ENCODE measurements at places on chromosomes 11 and 22.

DNA sequence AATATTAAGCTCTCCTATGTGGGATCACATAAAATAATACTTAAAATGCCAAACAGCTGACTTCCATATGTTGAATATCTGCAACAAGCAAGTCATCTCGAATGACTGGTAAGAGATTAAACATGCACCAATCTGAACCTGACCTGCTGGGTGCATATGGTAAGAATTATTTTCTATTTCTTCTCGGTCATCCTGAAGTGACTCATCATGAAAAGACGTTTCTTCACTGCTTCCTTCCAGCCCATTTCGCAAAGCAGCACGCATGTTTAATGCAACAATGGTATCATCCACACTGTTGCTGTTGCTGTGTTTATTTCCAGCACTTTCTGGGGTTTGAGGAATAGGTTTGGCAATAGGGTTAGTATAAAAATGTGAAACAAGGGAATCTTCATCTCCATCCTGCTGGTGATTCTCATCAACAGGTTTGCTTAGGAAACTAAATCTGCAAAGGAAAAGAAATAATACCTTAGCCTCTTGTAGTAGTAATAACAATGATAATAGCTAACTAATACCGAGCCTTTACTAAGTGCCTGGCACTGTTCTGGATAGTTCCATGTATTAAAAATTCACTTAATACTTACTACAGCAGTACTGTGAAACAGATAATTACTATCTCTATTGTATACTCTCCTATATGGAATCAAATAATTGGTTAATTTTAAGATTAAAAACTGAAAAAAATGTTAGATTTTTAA is 52.0 kb upstream of the CHRNA10 start:
- DNase-seq, result no peak

- no peak for DNase-seq
Observed at GRCh38 chr11:6127881-6128280, 20.4 kb downstream of the OR56B4 start.

DNA sequence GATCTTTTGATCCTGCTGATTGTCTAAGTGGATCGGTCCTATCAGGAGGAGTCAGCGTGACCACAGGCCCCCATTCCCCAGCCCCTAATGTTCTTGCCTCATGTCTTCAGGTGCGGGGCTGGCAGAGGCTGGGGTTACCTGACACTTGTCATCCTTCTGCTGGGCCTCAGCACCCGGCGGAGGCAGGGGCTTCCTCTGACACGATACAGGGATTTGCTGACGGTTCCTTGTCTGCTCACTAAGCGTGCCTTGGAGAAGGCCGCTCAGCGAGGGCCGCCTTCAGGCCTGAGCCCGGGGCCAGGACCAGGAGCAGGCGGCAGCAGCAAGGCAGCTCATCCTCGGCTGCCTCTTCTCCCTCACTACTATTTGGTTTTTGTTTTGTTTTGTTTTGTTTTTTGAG is 45.7 kb upstream of the KCNQ1OT1 start:
- DNase-seq, result no peak

- no peak for DNase-seq
Observed at GRCh38 chr22:50039669-50040443, 18.2 kb downstream of the TTLL8 start.

DNA sequence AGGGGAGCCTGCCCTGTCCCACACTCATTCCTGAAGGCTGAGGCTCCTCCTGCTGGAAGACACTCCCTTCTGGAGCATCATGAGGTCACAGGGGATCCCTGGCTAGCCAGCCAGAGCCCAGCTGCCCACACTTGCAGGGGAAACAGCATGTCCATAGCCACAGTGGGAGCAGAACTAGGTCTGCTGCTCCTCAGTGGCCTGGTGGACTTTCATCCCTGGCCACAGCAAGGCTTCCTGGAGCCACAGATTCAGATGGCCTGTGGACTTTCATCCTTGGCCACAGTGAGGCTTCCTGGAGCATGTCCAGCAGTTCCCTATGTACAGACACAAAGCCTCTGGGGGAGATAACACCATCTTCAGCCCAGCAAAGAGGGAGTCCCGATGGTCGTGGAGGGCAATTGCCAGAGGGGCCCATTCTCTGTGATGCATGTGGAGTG is 5.9 kb upstream of the APOL6 start:
- DNase-seq, result no peak

- no peak for DNase-seq
Observed at GRCh38 chr11:36053281-36053680, 109.4 kb downstream of the LDLRAD3 start.

GRCh38 chr22:41417622-41418390 is 28.8 kb downstream of the TOB2 start:
- no peak for DNase-seq

DNA sequence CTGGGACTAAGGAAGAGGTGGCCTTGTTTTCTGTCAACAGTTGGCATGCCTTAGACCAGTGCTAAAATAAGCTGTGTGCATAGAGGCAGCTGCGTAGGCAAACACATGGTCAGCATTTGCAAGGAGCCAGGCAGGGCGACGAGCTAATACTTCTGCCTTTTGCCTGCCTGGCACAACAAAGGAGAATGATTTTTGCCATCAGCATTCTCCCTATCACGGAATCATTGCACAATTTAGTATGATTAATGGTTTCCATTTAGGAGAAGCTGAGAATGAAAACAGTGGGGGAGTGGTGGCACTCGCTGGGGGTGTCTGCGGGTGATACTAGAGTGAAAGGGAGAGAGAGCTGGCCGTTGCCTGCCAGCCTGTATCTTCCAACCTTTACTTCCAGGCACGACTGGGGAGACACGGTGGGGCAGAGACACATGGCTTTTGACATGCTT is 336.0 kb downstream of the CADM1 start:
- no peak for DNase-seq

Measured in stimulated activated CD4-positive, alpha-beta T cell treated with anti-CD3 and anti-CD28 coated beads, Interleukin-2, amount 100 ng/mL, for 24 hours (primary cell).